Activated CD8-positive, alpha-beta T cell treated with anti-CD3 and anti-CD28 coated beads, Interleukin-2, amount 10 ng/mL, durations not matched to agents 7 days and 5 days (primary cell): ENCODE measurements at places on chromosomes 7 and 10. TPM values are rescaled to one million over a fixed set of nuclear protein-coding genes. Genes with fewer than 3 reads are reported as not detected.
A peak's percentile ranks its signal among the peaks of the same experiment; 100 is the strongest.

Gene FAM25A
- not detected for total RNA-seq

DNA sequence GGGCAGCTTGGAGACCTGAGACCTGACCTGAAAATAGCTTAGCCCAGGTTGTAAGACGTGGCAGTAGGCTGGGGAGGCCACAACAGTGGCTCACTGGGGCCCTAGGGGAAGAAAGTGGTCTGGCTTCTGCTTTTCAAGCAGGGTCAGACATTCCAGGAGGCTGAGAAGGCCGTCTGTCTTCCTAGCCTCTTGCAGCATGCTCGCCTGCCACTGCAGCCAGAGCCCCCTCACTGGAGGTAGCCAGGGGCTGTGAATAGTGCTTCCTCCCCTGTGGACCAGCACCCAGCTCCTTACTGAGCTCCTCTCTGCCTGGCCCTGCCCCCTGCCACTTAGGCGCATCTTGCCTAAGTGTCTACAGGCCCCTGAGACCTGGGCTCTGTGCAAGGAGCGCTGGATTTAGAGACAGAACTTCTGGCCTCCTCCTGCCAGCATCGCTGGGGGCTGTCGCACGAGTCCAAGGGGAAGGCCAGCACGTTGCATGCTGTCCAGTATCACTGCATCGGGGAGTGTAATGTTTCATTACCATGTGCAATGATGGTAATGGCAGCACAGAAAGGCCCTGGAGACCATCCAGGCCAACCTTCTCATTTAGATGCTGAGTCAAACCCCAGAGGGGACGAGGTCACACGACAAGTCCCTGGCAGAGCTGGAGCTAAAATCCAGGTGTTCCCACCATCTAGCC, 12.7 kb downstream of the ZMIZ1 start:
- DNase-seq: no peak

- no peak for DNase-seq
These were observed 12.7 kb upstream of the DNAJB12 start for GRCh38 chr10:72367301-72367960.

- DNase-seq: peak; percentile 65
These were observed 50.2 kb upstream of the GNA12 start for GRCh38 chr7:2894118-2894940.
